NK-92 treated with Interleukin-12 subunit alpha and Interleukin-12 subunit beta, amount 100 ng/mL, for 24 hours (cell line): ENCODE measurements at places on chromosomes 5 and 9.
A peak's percentile ranks its signal among the peaks of the same experiment; 100 is the strongest.

DNA sequence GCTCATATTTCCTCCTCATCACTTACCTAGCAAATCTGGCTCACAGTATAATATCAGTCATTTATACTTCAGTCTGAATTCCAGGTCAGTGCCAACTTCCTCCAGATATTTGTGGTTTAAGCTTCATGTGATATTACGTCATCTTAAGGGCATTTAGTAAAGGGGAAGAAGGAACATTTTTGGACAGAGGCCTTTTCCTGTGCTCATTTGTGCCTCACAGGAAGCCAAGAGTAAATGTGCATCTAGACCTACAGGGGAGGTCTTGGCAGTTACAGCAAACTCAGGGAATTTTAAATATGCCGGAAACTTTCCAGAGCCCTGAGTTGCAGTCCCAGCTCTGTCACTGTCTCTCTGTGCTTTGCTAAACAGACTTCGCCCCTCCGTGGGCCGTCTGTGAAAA, 12.3 kb upstream of the KCNIP1 start:
- no peak for DNase-seq

GRCh38 chr5:98217138-98217537, 556.3 kb upstream of the RGMB start:
- no peak for DNase-seq

DNA sequence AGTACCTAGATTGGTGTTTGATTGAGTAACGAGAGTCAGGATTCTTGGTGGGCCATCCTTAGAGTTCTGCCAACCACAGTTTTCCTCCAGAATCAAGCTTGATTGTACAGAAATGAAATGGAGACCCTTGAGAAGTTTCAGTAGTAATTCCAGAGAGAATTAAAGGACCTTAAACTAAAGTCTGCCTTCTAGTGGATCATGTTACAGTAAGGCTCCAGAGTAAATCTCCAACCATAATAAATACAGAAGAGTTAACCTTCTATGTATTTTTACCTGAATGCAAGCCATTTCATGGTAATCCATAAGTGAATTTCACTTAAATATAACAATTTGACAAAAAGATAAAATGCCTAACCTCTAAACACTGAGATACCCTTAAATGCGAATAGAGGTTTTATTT, 53.0 kb upstream of the CNTLN start:
- no peak for DNase-seq

DNA sequence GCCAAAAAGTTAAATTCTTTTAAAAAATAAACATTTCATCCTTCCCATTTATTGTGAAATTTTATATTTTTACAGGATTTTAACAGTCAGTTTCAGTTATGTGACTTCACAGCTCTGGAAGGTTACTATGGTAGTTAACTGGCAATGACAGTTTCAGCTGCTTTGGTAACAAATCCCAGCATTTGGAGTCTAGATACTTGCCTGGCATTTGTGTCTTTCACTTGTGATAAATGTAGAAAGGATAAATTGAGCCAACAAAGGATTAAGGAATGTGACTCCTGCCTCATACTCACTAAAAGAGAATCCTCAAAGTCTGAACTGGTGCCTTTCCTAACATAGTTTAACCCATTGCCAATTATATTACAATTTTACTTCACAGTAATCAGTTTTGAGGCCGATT, 315.5 kb downstream of the FER start:
- no peak for DNase-seq

DNA sequence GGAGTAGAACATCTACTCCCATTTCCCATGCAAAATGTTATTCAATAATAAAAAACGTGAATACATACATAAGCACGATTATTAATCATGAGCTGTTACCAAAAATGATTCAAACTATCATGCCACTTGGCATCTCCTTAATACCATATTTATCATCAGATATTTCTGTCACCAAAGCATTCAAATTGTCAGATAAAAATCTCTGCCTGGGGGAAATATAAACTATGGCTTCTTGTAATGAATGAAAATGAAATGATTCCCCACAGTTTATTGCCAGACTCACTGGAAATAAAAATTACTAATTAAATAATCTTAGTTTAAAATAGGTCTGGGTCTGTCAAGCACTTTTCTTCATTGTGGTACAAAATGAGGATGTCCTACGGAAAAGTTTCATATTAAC, 265.4 kb downstream of the EDIL3 start:
- no peak for DNase-seq

- no peak for DNase-seq
These were observed 16.6 kb downstream of the ATP10B start for GRCh38 chr5:160835376-160835775.

- no peak for DNase-seq
These were observed 205.9 kb downstream of the PDZD2 start for GRCh38 chr5:31844622-31845345.

DNA sequence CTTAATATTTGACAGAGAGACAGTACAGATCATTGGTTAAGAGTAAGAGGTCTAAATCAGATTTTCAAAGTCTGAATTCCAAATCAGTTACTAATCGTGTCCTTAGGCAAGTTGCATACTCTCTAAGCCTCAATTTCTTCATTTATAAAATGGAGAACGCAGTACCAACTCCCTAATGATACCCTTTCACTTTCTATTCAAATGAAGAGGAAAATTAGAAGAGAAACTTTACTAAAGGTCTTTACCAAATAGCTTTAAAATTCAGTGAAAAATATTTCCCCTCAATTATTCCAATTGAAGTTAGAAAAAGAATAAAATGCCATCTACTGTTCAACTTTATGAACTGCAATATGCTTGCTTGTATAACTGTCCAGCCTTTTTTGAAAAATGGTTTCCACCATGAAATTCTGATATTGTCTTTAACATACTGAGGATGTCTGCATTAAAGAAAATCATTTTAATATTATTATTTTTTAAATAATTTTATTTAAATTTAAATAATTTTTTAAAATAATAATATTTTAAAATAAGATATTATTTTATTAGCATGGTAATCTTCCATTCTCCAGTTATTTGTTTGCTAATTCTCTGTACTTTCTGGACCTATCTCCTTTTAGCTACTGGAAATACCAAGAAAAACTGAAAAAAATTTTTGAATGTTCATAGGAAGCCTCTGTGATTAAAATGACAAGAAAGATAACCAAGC, 36.0 kb downstream of the POC5 start:
- no peak for DNase-seq

- DNase-seq, result no peak
These were observed 26.7 kb upstream of the CAMK4 start for GRCh38 chr5:111197523-111197922.

DNA sequence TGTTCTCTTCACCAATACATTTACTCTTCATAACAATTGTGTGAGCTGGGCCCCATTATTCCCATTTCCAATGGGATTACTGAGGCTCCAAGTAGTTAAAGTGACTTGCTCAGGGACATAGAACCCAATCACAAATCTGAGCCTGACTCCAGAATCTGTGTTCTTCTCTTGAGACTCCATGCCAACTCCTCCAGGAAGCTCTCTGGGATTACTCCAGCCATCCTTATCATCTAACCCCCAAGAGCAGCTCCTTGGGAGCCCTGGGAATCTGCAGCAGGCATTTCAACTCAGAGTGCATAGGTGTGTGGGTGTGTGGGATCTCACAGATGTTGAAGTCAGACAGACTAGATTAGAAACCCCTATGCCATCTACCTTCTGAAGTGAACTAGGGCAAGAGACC, 131.4 kb upstream of the BOD1 start:
- no peak for DNase-seq

- DNase-seq, result peak; percentile 97
These were observed at the start of gene DOLPP1 for GRCh38 chr9:129080601-129081387. Gene DOLPP1, plus strand, starts transcription at chr9:129081111. Its CDS starts 21 bp downstream, at chr9:129081132.

DNA sequence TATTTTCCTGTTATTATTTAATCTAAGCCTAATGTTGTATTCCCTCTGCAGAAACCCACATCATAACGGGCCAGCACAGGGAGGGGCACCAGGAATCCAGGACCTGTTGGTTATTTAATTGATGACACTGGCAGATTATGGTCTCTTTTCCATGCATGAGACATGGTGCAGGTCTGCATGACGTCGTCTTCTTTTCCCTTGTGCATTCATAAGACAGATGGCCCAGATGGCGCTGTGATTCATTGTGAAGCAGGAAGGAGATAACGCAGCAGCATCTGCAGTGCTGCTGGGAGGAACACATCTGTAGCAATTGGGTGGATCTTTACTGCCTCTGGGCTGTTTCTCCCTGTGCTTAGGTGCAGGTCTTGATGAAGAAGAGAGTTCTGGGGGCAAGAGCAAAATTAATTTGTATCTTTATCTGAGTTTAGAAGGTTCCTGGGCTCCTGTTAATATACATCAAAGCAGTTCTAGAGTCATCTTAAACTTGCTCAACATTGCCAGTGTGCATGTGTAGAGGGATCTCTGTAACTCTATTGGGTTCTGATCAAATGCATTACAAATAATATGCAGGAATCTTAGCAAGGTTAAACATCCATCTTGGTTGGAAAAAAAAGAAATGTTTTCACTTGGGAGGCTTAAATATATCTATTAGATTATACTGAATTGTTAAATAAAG, 176.1 kb downstream of the PCSK1 start:
- no peak for DNase-seq

GRCh38 chr5:133662578-133662977, 50.2 kb upstream of the FSTL4 start:
- no peak for DNase-seq

GRCh38 chr9:136140046-136140445, 21.4 kb upstream of the TMEM250 start:
- no peak for DNase-seq

GRCh38 chr5:44875661-44876605, 67.2 kb downstream of the MRPS30 start:
- DNase-seq, result peak; percentile 20

DNA sequence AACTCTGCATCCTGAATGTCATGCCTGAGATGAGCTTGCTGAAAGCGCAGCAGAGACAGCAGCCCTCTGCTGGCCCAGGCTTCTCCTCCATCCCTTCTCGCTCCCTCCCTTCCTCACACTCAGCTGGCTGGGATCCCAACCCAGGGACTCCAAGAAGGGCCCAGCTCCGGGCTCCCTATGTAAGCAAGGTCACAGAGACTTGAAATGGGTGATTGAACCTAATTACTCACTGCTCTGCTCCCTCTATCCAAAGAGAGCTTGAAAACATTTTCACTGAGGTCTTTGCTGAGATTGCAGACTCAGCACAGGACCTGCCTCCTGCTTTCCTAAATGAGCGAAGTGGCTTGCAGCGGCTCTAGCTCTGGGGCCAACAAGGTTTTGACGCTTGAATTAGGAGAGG, 42.8 kb downstream of the RAPGEF1 start:
- DNase-seq, result no peak

GRCh38 chr5:143557061-143557818, 153.8 kb upstream of the NR3C1 start:
- no peak for DNase-seq

DNA sequence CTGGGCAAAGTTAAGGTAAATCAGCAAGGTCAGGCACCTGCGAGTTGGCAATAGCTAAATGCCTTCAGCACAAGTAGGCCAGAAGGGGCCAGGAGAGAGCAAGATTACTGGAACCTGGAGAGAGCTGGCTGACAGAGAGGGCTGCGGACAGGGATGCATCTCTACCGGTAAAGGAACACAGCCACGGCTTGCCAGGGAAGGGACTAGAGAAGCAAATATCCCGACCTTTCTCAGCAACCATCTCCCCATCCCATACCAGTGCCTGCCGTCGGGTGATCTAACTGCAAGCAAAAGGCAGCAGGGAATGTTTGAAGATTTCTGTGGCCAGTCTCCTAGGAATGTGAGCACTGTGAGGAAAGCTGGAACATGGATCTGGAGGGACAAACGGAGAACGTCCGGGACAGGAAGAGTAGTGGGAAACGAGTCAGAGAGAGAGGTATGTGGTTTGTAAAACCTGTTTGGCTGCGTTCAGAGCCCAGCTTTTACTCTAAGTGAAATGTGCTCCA, 15.9 kb upstream of the ABLIM3 start:
- no peak for DNase-seq

- no peak for DNase-seq
These were observed 58.3 kb upstream of the LARP1 start for GRCh38 chr5:154696891-154697290.
